ENCODE measurements at places on chromosomes 1 and 21.

DNA sequence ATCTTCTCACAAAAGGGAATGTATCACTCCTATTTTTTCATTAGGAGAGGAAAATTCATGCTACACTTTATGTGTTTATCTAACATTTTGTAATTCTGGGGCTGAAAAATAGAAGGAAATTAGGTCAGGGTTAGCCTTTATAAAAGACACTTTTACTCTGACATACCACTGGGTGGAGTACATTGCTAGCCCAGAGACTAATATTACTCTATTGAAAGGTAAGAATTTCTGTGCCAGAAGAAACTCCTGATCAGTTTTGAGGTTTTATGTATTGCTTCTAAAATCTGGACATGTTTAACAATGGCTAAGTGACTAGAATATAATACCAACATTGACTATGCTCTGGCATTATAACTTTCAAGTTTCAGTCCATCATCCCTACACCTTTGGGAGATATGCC is 724.6 kb downstream of the USP25 start:
- DNase-seq, result no peak

DNA sequence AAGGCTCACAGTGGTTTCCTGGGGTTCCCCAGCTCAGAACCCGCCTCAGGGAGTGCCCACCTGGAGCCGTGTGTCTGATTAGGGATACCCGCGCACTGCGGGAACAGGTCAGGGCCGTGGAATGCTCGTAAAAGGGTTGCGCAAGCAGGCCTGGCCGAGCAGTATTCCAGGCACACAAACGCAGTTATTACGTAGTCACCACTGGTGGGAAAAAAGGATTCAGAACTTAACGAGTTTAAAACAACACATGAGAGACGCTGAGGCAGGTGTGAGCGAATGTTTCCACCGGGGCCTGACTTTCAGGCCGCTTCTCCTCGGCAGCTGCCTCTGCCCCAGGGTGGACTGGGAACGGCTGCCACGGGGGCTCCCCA is 18.2 kb downstream of the PLCH2 start:
- DNase-seq, result peak; percentile 25

GRCh38 chr1:183628537-183628936 is 7.0 kb downstream of the ARPC5 start:
- DNase-seq, result no peak

DNA sequence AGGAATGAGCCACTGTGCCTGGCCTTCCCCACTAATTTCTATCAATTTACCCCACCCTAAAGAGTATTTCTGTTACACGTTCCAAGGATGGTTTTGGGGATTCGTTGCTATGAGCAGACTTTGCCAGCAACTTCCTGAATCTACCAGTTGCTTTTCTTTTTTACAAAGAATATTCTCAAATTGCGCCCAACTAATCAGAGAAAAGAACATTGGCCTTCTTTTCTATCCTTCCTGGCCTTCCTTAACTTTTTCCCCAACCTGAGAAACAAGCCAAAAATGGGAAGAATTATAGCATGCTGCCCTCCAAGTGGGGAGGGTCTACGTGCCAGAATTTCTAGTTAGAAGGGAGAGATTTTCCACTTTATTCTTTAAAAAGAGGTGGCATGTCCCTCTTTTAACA is 44.9 kb upstream of the SLC45A1 start:
- no peak for DNase-seq

DNA sequence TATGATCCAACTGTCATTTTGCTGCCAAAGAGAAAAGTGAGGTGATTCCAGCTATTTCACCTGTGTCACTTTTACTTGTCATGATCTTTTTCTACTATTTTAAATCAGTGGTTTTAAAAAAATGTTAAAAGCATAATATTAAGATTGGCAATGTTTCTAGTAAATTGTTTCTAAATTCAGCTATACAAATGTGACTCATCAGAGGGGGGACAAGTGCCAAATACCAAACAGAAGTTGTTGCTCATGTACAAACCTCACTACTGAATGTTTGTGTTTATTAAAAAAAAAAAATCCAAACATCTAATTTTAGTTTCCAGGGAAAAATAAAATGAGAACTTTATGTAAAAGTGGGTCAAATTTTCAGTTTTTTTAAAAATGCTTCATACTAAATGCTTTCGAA is 346.2 kb upstream of the SNX7 start:
- no peak for DNase-seq

DNA sequence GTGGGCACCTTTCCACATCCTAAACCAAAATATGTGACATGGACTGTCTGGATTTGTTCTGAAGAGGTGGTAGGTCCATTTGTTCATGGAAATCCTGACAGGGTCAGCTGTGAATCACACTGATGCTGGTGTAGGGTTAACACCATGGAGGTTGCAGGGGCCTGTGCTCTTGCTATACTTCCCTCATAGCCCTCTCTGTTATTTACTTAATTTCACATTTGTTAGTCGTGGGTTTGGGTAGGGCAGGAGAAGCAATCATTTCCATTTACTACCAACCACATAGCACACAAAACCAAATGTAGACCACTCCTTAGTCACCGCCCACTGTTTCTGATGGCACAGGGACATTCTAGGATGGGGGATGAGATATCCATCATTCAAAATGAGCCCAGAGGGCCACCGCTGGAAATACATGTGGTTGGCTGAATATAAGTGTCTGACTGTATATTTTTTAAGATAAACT is 61.8 kb upstream of the POU2F1 start:
- DNase-seq, result no peak

GRCh38 chr1:18707696-18708257 is 77.1 kb downstream of the PAX7 start:
- no peak for DNase-seq

GRCh38 chr21:28539623-28539988 is 453.1 kb downstream of the LTN1 start:
- DNase-seq, result no peak

DNA sequence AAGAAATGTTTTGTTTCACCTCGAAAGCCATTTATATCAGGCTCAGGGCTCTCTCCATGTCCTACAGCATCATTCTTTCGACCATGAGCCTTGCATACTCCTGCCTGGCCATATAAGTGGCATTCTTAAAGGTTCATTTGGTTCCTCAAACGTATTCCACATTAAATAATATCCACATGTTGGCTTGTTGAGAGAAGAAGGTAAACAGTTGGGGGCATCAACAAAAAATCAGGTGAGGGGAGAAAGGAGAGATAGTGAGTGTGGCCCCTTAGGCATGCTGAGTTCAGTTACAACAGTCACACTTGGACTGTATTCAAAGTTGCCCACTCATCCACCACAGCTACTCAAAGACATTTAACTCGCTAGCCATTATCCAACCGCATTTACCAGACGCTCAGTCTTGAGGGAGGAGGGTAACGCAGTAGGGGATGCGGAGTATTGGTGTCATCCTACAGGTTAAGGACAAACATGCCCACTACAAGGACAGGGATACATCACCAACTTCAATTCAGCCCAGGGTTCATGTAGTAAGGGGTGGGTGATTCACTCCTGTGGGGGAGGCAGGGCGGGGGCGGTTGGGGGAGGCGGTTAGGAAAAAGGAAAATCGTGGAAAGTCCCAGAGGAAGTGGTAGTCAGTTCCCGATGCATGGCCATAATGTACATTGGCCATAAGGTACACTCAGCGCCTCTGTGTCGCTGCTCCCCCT is 1.4 kb downstream of the ZNF697 start:
- DNase-seq, result no peak

DNA sequence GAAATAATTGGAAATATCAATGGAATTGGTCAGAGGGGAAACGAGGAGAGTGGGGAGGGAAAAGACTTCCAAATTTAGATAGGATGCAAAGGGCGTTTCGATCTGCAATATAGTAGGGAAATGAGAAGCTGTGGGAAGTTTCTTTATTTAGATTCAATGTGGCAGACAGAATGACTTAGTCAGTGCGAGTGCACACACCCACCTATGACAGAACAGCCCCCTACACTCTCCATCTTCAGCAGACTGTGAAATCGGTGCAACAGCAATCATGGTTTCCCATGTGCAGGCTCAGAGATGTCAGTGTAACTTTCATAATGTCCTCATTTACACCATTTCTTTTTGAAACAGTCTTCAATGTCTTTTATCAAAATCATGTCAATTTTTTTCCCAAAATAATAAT is 46.0 kb downstream of the DIP2A start:
- no peak for DNase-seq

GRCh38 chr1:156836892-156837291 is 20.2 kb upstream of the SH2D2A start:
- no peak for DNase-seq

DNA sequence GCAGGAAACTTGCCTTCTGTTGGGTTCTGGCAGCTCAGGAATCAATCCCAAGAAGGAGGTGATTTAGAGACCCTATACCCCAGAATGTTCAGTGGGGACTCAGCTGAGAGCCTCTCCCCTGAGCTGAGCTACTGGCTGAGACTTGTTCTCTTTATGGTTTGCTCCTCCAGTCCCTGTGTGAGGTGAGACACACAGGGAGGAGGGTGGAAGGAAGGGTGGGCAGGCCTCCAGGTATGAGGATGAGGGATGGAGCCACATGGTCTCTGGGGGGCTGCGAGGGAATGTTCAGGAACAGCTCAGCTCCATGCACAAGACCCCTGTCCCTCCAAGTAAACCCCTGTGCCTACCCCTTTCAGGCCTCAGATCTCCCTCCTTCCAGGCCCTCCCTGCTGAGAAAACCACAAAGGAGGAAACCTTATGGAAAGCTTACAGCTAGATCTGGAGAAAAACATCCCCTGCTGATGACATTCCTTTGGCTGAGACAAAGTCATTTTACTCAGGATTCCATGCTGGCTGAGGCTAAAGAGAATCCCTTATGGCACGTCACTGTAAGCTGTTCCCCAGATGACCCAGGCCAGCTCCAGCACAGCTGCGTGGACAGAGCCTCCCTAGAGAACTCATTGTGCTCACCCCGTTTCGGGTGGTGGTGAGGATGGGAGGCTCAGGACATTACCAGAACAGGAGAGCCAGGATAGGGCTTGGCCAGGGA is 91.5 kb upstream of the IPO9 start:
- no peak for DNase-seq

DNA sequence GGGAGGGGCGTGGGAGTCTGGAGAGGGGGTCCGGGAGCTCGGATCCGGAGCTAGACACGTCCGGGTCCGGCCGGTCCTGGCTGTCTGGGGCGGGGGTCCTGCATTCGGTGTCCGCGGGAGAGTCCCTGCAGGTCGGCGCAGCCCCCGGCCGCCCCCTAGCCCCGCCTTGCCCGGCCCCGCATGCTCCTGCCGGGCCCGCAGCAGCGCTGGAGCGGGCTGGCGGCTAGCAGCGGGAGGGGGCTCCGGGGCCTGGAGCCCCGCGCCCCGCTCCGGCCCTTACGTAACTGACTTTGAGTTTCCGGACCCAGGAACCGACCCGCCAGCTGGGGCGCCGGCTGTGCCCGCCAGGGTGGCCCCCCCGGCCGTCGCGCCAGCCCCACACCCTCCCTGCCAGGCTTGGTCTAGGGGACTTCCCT is 26.9 kb upstream of the EPB41 start:
- no peak for DNase-seq

- DNase-seq, result no peak
Measured at GRCh38 chr1:172024516-172024915, 183.2 kb downstream of the DNM3 start.
